ENCODE measurements at places on chromosomes 7 and 10.

DNA sequence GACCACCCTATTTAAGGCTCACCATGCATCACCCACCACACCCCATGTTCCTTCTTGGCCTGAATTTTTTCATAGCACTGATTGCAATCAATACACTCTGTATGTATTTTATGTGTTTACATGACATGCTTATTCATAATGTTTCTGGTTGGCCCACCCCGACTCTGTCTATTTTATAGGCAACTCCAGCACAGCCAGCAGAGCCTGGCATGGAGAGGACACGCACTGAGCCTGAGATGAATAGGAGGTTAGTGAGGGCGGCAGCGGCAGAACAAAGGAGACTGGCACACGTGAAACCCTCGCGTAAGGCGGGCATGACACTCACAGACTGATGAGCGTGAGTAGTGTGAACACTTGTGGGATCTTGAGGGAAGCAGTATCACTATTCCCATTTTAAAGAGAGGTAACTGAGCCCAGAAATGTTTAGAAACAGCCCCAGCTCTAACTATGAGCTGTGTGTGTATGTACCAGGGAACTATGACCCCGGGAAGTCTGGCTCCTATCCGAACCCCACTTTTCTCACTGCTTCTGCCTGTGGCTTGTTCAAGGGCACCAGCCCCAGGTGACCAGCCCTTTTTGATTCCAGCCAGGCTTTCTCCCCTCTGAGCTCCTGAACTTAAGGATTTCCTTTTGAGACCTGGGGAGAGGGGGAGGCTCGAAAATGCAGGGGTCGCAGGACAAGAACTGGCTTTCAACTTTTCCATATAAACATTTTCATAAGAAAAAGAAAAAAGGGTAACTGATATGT lies 113.3 kb downstream of the ARHGAP22 start:
- DNase-seq, result no peak

- no peak for DNase-seq
These were observed 4.4 kb downstream of the WDR91 start for GRCh38 chr7:135206941-135207391.

DNA sequence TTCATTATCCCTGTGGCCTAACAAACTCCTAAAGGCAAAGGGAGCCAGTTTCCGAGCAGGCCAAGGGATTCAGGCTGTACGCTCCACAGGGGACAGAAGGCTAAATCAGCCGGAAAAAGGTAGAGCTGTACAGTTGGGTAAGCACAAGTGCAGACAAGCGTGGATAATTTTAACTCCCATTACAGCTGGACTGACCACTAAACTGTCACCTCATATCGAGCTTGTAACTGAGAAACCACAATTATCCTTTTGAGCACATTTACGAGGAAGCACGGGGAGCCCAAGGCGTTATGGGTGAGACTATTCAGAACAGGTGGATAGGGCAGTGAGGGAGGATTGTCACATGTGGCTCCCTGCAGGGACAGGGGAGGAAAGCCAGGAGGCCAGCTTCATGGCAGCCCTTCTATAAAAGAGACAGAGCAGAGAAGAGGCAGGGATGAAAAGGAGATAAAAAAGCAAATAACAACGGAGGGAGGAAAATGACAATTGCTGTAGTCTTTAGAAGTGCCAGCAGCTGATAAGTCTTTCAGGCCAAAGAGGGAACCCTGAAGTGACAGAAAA lies 288.0 kb downstream of the FGFR2 start:
- no peak for DNase-seq

DNA sequence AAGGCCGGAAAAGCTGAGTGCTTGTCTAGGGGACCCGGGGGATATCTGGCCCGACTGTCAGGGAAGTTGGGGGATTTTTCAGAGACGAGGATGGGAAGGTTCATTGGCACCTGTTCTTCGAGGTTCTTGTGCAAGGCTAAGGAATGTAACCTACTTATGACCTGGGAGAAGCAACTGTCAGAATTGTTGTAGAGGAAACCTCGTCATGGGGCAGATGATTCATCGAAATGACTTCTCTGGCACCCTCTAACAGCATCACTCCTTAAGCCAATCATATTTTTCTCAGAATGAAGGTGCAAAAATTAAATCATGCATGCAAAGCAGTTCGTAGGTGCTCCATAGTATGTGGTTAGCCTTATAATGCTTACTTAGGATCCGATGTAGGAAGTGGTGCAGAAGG lies 58.6 kb downstream of the PLXDC2 start:
- no peak for DNase-seq

- DNase-seq, result no peak
These were observed 51.1 kb downstream of the GNA12 start for GRCh38 chr7:2792856-2793487.

DNA sequence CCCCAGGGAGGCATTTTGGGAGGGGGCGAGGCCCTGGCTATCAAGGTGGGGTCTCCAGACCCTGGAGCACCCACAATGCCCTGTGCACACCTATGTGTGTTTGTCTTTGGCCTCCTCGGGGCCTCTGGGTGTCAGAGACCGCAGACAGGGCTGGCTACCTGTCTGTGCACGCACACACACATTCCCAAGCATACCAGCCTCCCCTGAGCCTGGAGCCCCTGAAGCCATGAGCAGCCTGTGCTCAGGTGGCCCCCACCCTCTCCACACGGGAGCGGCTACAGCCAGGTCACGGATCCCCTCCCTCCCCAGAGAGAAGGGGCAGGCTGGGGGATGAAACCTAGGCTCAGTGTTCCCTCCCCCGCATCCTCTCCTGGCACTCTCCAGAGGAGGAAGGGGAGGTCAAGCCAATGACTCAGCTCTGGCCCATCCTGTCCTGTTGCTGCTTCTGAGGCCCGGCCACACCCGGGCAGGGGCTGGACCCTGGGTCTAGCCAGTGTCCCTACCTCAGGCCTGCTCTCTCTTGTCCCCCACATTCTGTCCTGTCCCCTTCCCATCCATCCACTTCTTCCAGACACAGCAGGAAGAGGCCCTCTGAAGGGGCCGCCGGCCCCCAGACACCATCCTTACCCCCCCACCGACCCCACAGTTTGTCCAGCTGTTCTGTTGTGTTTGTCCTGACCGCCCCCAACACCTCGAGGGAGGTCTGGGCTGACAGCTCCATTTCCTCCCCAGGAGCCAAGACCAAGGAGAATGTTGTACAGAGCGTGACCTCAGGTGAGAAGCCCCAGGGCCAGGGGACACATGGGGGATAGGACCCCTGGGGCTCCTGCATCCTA lies 720 bp downstream of the SNCG start:
- DNase-seq, result no peak

DNA sequence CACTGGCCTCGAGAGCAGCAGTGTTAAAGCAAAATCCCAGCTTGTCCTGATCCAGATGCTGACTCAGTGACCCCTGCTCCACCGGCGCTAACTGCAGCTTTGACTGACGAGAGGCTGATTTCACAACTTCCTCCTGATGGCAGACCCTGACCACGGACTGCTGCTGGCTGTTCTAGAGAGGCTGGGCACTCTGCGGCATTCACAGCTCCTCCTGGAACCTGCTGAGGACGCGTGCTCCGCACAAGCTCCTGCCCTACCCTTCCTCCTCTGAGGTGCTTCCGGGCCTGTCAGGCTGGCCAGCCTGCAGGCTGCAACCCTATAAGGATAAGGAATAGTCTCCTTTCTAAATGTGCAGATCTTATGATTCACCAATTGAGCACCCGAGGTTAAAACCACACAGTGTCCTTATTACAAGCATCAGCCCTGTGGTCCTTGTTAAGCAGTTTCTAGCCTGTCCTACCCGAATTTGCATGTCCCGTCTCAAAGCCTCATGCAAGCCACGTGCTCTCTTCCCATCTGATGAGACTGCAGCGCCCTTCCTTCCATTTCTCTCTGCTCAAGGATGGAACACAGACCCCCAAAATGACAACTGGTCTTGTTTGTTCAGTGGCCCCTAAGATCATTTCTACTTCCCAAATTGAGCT lies 35.5 kb upstream of the NCAPG2 start:
- DNase-seq, result no peak

DNA sequence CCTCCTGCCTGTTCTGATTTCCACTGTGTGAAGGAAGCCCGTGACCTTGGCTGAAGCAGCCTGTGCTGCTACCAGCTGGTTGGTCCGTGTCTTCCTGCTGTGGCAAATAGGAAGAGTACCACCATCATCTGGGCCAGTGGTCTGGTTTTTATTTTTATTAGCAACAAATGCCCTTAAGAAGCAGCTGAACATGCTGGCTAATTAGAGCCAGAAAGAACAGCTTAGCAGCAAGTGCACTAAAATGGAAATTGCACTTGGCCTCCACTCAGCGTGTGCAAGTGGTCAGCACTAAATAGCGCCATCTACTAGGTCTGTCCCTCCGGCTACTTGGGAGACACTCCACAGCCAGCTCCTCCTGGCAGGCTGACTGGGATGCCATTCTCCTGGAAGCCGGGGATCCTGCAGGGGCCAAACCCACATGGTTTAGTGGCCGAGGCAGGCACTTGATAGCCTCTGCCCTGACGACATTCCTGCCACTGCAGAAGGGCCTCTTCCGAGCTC lies 690.3 kb upstream of the FOXK1 start:
- no peak for DNase-seq

DNA sequence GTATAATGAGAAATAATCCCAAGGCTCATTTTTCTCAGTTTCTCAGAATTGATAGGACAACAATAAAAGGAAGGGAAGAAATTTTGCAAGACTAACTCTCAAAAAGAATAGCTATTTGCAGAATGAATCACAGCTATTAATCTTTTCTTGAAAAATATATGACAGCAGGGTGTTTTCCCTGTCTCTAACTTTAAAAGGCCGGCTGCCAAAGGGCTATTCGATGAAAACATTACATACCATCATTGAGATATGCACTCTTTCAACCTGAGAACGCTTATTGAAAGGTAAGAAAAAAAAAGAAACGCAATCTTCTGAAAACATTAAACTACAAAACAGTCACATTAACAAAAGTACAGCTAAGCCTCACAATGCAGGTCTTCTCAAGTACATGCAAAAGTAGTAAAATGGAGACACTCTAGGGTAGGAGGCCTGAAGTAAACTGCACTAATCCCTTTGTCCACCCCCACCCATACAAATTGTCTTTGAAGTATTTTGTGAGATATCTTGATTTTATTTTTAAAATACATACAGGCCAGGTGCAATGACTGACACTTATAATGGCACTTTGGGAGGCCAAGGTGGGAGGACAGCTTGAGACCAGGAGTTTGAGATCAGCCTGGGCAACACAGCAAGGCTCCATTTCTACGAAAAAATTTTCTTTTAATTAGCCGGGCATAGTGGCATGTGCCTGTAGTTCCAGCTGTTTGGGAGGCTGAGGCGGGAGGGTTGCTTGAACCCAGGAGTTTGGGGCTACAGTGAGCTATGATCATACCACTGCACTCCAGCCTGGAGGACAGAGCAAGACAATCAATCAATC lies 83.0 kb downstream of the PARD3 start:
- no peak for DNase-seq

GRCh38 chr7:4824120-4824775 lies 37.6 kb downstream of the PAPOLB start:
- DNase-seq, result no peak
